ENCODE measurements at places on chromosomes 1 and 21.

GRCh38 chr1:206963119-206963712 lies 7.0 kb downstream of the FCAMR start:
- DNase-seq = no peak

DNA sequence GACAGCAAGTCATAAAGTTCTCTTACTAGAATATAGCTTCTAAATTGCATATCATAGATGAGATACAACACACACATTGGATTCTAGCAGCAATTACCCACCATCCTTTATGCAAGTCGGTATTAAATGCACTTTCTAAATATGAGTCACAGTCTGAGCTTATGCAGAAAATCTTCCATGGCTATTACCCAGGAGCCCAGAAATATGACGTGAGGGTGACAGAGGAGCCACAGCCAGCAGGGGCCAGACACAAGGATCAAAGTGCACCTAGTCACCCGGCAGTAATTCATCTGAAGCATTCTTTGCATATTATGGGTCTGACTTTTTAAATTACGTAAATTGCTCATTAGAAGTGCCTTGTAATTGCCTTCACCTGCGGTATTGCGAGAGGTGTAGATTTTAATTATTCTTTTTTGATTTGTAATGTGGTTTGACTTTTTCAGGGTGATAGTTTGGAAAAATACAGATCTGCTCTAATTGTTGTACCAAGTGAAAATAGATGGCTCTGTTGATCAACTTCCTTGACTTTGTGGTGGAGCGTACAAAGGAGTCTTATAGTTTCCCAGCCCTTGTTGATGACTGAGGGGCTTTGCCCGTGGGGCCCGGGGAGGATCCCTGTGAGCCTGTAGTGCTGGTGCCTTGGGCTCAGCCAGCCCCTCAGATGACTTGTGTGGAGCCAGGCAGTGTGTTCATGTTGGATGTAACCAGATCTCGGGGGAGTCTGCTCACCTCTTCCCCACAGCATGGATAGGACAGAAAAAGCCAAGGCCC lies 470.0 kb upstream of the VAMP3 start:
- DNase-seq = no peak

GRCh38 chr1:221575605-221576004 lies 166.3 kb downstream of the DUSP10 start:
- no peak for DNase-seq

GRCh38 chr1:76857973-76858372 lies 9.3 kb upstream of the ST6GALNAC5 start:
- no peak for DNase-seq

- no peak for DNase-seq
Observed at GRCh38 chr1:158471920-158472319, at the start of gene OR10R2. TSS of gene OR10R2 (plus strand) at chr1:158472220. CDS start at chr1:158472326, 106 bp downstream.

GRCh38 chr1:213120961-213121360 lies 69.9 kb downstream of the RPS6KC1 start:
- DNase-seq = no peak

DNA sequence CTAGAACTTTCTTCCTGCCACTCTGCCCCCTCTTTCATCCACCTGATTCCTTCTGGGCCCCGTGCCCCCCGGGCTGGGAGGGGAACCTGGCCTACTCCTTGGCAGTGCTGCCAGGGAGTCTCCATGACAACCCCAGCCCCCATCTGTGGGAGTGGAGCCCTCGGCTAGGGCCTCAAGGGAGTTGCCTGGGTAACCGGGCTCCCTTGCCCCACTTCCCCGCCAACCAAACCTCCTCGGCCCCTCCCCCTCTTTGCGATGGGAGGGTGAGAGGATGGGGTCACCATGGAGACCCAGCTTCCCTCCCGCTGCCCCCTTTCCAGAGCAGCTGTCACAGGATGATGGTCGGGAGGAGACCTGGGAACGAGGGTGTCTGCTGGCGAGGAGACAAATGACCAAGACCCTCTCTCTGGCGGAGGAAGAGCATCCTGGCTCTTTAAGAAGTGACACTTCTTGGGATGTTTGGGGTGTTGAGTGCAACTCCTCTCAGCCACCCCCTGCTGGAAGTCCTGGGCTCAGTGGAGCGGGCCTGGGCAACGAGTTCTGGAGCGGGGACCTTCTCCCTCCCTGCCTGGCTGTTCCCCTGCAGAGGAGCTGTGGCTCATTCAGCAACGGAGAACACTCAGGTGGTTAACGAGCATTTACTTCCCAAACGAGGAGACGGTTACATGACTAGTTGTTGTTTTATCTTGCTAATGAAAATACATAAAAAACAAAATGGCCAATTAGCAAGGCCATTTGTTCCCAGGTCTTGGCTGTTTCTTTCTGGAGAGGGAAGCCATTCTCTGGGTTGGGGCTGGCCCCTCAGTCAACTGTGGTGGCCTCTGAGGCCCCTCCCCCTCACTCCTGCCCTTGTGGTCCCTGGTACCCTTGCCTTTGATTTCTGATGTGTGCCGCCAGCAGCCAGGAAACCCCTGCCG lies 82.8 kb downstream of the UBIAD1 start:
- DNase-seq = no peak

- no peak for DNase-seq
Observed at GRCh38 chr21:36960676-36961284, 5.7 kb downstream of the HLCS start.

- DNase-seq = no peak
Observed at GRCh38 chr1:59188413-59189213, 108.3 kb upstream of the FGGY start.

DNA sequence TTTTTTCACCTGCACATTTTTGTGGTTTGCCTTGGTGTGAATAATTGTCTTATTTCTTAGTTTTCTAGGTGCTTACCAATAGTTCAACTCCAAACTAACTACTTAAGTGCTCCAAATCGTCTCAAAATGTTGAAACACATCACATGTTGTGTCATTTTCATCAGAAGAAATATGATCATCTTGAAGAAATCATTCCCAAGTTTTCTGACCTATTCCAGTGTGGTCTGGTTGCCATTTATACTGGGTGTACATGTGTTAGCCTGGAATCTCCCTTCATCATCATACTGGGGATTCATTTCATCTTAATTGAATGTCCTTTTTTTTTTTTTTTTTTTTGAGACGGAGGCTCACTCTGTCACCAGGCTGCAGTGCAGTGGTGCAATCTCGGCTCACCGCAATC lies 67.0 kb downstream of the EIF2B3 start:
- DNase-seq = no peak

- DNase-seq = no peak
Observed at GRCh38 chr21:46152927-46153246, 2.5 kb downstream of the FTCD start.

- no peak for DNase-seq
Observed at GRCh38 chr21:43361493-43362296, 65.2 kb downstream of the SIK1 start.

- no peak for DNase-seq
Observed at GRCh38 chr21:33661146-33661545, 18.8 kb downstream of the ITSN1 start.

- DNase-seq = no peak
Observed at GRCh38 chr1:171966426-171967220, 125.3 kb downstream of the DNM3 start.

DNA sequence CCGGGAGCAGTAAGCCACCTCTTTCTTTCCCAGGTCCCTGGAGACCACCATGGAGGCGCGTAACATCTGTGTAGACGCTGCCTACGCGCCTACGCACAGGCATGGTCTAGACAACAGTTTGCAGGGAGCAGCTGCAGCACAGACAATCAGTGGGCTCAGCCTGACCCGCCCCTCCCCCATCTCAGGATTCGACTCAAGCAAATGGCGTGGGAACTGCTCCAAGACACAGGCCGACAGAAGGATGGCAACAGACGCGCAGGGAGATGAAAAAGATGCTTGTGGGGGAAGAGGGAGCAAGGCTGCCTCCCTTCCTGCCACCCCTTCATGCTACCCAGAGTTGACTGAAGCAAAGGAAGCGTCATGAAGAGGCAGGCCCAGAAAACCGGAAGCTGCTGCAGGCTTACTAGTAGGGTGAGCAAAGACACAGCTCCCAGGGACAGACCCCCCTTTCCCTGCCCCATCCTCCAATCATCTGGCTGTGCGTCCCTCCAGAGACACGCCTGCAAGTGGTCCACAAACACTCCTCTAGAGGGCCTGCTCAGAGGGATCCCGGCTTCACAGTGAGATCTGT lies 19.5 kb downstream of the STK40 start:
- DNase-seq = no peak

DNA sequence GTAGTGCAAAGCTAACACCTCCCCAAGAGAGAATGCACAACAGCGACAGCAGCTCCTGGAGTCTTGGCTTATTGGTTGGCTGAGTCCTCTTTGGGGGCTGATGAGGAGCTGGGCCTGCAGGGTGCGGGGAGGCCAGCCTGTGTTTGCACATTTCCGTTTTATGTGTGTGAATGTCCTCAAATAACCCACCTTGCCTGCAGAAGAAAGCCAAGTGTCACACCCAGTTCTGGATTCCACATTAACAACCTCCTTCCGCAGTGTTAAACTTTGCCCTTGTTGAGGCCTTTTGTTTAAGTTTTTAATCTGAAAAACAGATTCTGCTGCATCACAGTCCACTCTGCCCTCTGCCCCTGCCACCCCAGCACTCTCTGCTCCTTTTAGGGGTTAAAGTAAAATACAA lies 274.5 kb downstream of the TM2D1 start:
- no peak for DNase-seq

DNA sequence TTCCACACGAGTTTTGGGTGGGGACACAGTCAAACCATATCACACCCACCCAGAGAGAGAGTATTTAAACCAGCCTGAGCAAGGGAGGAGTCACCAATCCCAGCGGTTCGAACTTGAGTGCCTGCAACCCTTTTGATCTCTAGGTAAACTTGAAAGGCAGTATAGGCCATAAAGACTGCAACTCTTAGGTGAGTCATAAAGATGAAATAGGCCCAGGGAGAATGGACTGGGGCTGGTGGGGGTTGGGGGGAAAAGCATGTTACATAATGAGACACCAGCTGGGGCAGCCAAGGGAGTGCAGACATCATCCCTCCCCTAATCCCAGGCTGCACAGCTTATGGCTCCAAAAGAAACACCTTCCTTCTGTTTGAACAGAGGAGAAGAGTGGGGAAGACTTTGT lies 99.8 kb upstream of the LHX8 start:
- no peak for DNase-seq

DNA sequence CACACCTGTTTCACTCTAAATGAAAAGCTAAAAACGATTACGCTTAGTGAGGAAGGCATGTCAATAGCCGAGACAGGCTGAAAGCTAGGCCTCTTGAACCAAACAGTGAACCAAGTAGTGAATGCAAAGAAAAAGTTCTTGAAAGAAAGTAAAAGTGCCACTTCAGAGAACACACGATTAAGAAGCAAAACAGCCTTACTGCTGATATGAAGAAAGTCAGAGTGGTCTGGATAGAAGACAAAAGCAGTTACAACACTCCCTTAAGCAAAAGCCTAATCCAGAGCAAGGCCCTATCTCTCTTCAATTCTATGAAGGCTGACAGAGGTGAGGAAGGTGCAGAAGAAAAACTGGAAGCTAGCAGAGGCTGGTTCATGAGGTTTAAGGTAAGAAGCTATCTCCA lies 130.7 kb downstream of the SIPA1L2 start:
- no peak for DNase-seq

GRCh38 chr1:225652729-225653462 lies at the start of gene ENAH:
TSS of gene ENAH (minus strand) at chr1:225653123. CDS start at chr1:225652690, 433 bp downstream.
- no peak for DNase-seq

DNA sequence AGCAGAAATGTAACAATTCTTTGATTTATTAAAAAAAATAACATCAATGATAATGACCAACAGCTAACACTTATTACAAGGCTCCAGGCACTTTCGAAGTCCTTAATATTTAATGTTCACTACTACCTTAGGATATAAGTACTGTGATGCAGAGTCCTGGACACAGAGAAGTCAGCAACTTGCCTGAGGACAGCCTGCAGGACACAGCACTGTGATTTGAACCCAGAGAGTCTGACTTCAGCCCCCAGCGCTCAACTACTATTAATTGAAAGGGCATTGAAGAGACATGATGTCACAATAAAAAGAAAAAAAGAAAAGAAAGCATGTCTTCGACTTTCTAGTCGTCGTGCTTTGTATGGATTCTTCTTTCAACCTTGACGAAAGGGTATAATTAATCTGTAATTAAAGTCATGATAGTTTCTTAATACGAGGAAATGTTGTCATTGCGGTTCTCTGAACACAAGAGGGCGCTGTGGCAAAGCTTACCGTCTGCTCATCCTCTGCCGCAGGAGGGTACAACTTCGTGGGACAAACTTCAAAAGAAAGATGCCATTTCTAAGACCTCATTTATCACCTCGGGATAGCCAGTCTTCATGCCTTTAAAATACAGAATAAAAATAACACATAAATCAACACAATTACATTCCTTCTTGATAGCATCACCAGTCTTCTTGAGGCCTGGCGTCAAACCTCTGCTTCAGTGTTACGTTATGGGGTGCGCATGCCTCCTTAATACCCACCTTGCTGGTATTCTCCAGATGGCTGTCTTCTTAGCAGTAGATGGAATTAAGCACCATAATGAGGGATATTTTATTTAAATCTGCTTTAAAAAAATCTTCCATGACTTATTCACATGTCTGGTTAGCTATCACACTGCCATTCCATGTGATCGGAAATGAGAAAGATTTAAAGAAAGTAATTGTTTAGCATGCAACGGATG lies 240.1 kb downstream of the DISC1 start:
- no peak for DNase-seq

DNA sequence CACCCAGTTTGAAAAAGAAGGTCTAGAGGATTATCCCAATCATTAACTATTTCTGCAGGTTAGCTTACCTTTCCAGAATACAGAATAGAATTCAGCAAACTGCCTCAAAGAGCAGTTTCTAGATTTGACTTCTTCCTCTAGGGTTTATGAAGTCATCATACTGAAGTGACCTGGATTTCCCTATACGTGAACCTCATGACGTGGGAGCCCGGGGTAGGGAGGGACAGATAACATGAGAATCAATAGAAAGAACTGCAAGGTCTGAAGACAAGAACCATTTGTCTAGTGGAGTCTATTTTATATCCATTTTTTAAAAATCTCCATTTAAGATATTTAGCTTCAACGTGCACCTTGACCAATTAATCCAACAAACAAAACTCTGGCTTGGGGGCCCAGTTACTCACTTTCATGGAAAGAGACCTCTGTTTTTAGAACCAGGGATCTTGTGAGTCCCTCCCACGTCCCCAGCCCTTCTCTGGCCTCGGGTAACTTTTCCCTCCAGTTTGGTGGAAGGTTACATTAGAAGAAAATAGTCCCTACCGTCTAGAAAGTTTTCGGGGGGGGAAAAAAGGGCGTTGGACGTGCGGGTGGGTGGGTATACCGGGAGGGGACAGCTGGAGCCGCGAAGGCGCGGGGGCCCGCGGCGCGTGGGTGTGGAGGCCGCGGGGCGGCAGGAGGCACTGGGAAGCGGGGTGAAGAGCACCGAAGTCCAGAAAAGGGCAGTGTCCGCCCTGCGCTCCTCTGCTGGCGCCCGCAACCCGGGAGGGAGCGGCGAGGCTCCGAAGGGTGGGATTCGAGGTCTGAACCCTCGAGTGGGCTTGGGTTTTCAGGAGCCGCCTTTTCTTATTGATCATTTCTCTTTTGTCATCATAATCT lies 13.8 kb upstream of the POGZ start:
- no peak for DNase-seq

Data from vagina (tissue), 2 donors.